Effector memory CD4-positive, alpha-beta T cell (primary cell): ENCODE measurements at places on chromosomes 5 and 9.

DNA sequence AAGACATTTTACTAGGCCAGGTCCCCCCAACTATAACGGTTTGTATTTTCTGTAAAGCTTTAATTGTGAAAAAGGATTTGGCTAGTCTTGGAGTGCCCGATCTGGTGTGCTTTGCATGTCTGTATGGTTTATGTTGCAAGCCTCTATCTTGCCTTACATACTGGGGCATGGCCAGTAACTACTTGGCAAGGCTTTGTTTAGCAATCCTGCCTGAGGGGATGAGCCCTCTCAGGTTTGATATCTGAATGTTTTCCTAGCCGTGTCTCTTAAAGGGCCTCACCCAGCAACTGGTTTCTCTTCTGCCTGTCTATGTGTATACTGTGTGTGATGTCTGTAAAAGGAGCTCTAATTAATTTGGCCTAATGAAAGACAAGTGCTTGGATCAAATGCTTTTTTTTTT is 61.3 kb upstream of the SPINK5 start:
- DNase-seq = no peak

DNA sequence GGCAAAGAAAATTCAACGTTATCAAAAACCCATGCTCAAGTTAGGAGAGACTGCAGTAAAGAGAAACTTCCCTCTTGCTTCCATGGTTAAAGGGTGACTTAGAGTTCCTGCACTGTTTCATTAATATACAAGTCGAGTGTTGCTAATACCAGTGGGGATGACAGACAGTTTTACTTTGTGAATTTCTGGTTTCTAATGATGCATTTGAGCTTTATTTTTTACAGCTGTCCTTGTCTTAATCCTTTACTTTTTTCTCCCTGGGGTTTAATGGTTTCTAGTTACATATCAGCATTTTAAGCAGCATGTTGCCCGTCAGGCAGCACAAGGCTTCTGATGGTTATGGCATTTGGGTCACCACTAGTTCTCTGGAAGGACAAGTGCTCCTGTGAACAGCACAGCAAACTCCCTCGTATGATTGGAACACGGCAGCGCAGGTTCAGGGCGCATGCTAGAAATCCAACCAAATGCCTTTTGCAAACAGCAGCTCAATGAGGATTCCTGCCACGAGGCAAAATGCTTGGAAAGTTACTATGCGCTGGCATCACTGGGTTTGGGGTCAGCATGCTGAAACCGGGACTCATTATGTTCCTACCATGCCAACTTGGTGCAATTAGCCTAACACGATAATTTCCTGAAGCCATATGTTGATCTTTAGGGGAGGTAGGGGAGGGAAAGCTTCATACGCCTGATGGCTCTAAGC is 463.8 kb downstream of the BNC2 start:
- no peak for DNase-seq

- DNase-seq = no peak
Measured at GRCh38 chr5:78649211-78649695, 681 bp upstream of the LHFPL2 start.

DNA sequence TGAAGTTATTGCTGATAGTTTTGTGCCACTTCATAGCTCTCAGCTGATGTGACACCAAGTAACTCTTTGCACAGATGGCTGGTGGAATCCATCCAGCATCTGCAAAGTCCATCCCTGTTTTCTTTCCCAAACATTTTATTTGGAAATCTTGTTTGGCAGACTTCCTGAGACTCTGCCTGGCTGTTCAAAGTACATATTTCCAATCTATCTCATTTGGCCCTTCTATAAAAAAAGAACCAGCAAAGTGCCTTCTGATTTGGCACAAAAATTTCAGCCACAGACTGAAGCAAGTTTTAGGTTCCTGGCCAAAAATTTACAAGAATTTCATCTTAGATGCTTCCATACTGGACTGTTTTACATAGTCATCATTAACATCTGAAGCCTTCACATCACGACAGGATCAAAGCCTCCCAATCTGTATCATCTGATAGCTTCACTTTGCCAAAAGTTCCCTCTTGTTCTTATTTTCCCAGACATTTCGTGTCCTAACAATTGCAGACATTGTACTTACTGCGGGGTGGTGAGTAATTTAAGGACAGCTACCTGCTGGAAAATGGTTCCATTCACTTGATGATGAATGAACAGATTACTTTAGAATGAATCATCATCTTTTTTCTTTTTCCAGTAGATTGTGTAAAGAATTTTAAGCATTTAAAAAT is 377.3 kb downstream of the KIAA0825 start:
- DNase-seq = no peak
